ENCODE measurements at places on chromosomes 6 and 20. TPM values are rescaled to one million over a fixed set of nuclear protein-coding genes. Genes with fewer than 3 reads are reported as not detected.

TP53TG5 gene
- total RNA-seq, result not detected

DEFB132 gene
- total RNA-seq, result not detected

LAMA2 gene
- 0.48 TPM for total RNA-seq

SRSF3 gene
- total RNA-seq, result 485 TPM

ROS1 gene
- total RNA-seq, result 0.24 TPM

SYNDIG1 gene
- total RNA-seq, result 1.4 TPM

SAMD3 gene
- not detected for total RNA-seq

BPIFA1 gene
- total RNA-seq, result not detected

ADGRG6 gene
- total RNA-seq, result 72.2 TPM

SLC25A27 gene
- 0.66 TPM for total RNA-seq

CFB gene
- 1.6 TPM for total RNA-seq

APOM gene
- 3.8 TPM for total RNA-seq

ZBTB46 gene
- total RNA-seq, result 0.82 TPM

MACROD2 gene
- total RNA-seq, result 0.51 TPM

UBE3D gene
- 2.8 TPM for total RNA-seq

ULBP3 gene
- 5.3 TPM for total RNA-seq

THBS2 gene
- total RNA-seq, result 0.09 TPM
